Fibroblast of villous mesenchyme (primary cell): ENCODE measurements at places on chromosomes 6 and 20.

DNA sequence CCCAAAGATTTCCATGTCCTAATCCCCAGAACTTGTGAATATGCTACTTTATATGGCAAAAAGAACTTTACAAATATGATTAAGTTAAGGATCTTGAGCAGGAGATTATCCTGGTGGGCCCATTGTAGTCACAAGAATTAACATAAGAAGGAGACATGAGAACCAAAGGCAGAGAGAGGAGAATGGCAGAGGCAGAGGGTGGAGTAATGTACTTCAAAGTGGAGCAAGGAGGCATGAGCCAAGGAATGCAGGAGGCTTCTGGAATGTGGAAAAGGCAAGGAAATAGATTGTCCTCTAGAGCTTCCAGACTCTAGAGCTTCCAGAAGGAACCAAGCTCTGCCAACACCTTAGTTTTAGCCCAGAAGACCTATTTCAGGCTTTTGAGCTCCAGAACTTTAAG is 147.4 kb downstream of the MOXD1 start:
- no peak for DNase-seq

DNA sequence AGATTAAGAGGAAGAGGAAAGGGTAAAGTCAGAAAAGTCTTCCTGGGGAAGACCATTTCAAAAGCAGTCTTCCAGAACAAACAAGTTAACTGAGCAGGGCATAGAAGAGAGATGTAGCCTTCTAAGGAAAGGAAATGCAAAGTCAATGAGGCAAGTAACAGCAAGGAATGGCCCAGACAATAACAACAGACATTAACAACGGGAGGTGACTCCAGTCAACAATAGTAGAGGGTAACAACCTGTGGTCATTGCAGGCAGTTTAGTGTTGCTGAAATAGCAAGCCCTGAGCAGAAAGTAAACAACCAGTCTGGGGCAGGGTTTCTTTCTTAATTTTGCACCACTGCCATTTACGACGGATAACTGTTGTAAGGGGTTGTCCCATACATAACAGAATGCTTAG is 2.1 kb downstream of the MDN1 start:
- DNase-seq = no peak

- no peak for DNase-seq
Measured at GRCh38 chr20:24102749-24103333, 114.3 kb upstream of the GGTLC1 start.

DNA sequence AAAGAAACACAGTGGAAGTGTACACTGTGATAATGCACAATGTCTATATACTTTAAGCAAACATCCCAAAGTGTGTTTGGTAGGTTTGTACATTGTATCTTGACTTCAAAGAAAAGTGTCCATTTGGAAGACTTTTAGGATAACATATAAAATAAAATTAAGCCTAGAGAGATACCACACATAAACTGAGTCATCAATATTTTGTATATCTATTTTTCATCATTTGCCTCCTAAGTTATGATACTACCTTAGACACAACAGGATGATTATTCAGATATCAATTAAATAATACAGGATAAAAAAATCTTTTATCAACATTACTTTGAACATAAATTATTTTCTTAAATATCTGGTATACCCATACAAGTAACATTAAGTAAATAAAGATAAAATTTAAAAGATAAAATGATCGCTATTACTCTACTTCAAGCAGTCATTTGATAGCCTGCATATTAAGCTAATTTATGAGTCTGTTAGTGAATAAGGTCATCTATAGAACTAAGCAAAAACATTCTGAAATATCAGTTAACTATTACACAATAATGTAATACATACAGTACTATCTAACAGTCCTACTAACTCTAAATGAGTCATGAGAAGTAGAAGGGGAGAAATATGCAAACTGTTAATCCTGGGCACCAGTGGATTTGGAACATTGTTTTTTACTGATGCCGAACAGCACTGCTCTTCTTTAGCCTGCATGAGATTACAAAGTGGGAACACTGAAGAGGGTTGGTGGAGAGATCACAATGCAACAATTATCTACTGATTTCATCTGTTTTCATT is 158.4 kb upstream of the SIM1 start:
- DNase-seq = peak; percentile 69

DNA sequence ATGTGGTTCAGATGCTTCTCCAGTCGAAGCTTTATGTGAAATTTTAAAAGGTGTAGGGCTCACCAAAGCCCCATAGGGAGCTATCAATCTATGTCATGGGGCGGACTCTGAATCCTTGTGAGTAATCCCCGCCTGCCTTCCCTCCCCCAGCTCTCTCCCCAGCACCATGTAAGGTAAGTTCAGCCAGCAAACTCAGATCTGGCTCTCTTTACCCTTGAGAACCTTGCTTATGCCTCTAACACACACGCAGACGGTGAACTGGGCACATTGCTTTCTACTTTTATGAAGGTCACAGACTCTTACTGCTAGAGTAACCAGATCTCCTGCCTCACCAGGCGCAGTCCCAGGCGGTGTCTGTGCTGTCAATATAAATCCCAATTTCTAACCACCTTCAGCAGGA is 82.6 kb upstream of the CNKSR3 start:
- no peak for DNase-seq

- peak; percentile 35 for DNase-seq
Measured at GRCh38 chr6:22350109-22350508, 53.3 kb upstream of the PRL start.

- no peak for DNase-seq
Measured at GRCh38 chr6:34057790-34058189, 88.1 kb downstream of the GRM4 start.
